NCI-H69 (cell line): ENCODE measurements at places on chromosomes 1 and 21.

- no peak for DNase-seq
Measured at GRCh38 chr1:51912881-51913280, 34.4 kb upstream of the NRDC start.

DNA sequence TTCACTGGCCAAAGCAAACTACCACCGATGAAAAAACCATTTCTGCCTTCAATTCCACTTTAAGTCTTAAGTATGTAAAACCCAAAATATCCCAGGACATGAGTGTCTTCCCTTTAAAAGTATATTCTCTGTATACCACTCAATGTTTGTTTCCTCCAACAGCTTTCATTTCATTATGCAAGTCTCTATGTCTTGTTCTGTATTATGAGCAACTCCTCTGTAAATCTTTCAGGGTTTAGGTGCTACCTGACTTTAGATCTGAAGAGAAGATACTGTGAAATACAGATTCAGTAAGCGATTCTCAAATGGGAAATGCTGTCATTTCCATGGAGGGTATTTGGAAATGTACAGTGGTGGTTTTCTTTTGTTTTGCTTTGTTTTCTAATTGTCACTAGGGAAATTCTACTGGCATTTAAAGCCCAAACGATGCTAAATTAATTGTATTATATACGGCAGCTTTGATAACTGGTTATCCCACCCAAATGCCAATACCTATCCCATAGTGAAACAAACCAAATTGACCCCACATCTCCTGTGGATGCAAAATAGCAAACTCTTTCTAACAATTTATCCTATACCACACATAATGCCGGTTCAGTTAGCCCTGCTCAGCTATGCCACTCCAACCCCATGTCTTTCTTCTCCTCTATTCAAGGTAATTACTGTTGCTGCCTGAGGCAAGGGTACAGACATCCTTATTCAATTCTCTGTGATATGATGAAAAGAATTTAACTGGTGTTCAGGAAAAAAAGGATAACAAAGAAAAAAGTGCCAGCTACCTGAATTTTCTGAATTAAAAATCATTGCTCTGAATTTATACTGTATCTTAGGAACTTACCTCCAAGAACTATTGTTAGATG, 182.8 kb downstream of the EIF4G3 start:
- DNase-seq: peak; percentile 68

DNA sequence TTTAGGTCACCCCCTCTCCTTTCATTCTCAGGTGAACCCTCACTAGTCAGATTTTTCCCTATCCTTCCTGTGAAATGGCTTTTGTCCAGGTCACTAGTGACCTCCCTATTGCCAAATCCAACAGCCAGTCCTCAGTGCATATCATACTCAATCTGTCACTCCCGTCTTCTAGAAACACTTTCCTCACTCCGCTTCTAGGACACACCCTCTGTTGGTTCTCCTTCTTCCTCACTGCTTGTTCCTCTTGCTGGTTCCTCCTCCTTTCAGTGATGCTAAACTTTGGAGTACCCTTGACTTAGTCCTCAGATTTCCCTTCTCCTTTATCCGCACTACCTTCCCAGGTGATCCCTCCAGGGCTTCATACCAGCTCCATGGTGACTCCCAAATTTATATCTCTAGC, 94.3 kb downstream of the RNF220 start:
- no peak for DNase-seq

DNA sequence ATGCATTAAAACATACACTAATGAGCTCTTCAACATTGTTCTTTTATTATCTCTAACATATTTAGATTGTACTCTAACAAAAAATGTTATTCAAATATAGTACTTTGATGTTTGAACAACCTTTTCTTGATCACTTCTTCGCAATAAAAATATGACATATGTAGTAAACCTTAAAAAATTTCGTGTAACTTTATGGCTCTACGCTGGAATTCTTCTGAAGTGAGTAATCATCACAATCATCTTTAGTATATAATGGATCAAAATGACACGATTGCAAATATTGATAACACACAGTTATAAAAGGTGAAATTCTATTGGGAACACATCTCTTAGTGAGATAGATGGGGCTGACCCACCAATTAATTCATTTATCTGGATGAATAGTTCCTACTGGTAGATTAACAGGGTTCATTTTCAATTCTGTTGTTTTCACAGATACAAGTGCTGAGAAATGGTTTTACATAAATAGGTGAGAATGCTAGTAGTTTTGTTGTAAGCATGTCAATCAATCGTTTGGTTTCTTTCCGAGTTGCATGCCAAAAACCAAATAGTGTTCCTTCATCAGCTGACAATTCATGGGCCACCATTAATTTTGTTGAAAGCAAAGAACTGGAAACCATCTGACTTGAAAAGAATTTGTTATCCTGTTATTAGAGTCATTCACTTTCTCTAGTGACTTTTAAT, 1.5 kb upstream of the ZMPSTE24 start:
- no peak for DNase-seq

DNA sequence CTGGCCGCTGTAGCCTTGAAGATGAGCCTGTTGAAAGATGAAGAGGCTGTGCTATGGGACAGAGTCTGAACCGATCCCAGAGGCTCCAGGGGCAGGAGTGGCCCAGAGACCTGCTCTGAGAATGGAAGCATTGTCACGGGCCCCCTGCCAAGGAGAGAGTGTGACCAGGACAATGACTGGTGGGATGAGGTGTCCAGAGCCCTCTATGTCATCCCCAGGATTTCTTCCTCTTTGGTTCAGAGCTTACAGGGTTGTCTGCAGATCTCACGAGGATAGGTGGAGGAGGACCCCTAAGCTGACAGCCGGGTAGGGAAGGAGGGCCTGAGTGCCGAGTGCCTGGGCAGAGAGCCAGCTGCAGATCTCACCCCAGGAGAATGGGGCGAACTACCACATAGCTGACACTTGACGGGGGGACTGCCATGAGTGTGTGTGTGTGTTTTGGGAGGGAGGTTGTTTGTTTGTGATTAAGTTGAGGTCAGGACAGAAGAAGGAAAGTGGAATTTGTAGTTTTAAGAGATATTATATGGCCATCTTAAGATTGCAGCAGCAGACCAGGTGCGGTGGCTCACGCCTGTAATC, 25.4 kb downstream of the PIK3CD start:
- no peak for DNase-seq

DNA sequence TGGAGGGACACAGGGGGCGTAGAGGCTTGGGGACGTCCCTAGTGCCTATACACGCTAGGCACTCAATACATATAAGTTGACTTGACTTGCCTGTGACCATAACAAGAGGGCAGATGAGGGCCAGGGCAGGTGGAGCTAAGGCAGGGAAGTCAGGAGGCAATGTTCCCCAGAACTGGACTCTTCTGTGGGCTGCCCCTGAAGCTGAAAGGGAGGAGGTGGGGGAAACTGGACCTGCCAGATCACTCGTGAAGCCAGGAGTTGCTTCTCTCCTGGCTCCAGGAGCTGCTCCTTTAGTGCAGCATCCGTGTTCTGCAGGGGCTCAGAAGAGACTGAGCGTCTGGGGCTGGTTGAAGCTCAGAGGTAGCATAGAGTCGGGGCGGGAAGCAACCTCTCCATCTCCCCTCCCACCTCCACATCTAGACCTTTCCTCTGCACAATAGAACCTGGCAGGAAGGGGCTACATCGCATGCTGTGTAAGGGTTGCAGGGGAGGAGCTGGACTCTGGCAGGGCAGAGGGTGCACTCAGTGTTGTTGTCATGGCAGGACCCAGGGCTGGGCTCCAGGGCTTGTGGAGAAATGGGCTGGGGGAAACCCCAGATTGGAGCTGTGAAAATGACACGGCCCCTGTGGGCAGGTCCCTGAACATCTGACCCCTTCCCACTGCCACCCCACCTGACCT, 2.9 kb upstream of the SEMA4A start:
- DNase-seq: no peak

GRCh38 chr1:189510827-189511226, 966.8 kb downstream of the BRINP3 start:
- DNase-seq: no peak

GRCh38 chr1:202376247-202376646, 27.7 kb downstream of the PPP1R12B start:
- no peak for DNase-seq

GRCh38 chr1:211732293-211732980, 57.0 kb upstream of the NEK2 start:
- DNase-seq: peak; percentile 53

DNA sequence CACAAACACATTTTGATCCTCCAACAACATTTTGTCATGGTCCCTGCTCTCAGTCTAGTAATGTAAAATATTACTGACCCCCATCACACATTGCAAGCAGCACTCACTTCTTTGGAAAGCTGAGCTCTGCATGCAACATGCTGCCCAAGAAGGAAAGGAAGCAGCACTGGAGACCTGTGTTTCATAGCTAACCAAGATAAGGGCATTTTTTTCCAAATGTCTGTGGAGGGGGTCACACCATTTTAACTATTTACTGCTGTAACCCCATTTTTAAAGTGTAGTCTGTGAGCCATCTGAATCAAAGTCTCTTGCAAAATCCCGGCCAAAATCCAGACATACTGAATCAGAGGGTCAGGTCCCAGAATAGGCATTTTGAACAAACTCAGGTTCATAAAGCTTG, 4.5 kb upstream of the RASSF5 start:
- no peak for DNase-seq

- peak; percentile 48 for DNase-seq
Measured at GRCh38 chr21:34280389-34280795, 83.4 kb upstream of the KCNE2 start.

DNA sequence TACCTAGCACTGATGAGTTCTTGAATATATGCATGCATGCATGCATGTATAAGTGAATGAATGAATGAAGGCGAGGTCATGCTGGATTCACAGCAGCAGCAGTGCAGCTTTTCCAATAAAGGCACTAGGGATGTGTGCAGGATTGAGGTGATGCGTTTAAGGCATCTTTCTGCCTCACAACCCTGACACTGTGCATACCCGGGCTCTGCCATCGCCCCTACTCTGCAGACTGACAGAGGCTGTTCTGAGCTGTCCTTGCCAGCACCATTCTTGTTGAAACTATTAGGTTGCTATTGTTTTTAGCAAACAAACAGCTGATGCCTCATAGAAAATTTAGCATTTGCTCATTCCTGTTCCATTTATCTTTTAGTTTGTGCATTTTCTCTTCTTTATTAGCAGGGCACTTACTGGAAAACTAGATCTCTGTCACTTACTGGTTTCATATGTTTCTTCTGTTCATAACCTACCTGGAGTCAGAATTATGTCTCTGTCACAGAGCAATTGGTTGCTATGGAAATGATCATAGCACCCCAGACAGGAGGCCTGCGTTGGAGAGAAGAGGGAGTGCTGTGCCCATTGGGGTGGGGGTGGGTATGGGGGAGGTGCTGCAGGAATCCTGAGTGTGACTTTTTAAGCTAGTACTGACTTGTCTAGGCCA, 79.0 kb downstream of the CD58 start:
- DNase-seq: peak; percentile 29

GRCh38 chr1:10724948-10725847, 71.2 kb downstream of the CASZ1 start:
- DNase-seq: peak; percentile 79

GRCh38 chr1:226629896-226630550, 81.5 kb downstream of the STUM start:
- no peak for DNase-seq

- no peak for DNase-seq
Measured at GRCh38 chr1:225635649-225636048, 17.3 kb downstream of the ENAH start.

DNA sequence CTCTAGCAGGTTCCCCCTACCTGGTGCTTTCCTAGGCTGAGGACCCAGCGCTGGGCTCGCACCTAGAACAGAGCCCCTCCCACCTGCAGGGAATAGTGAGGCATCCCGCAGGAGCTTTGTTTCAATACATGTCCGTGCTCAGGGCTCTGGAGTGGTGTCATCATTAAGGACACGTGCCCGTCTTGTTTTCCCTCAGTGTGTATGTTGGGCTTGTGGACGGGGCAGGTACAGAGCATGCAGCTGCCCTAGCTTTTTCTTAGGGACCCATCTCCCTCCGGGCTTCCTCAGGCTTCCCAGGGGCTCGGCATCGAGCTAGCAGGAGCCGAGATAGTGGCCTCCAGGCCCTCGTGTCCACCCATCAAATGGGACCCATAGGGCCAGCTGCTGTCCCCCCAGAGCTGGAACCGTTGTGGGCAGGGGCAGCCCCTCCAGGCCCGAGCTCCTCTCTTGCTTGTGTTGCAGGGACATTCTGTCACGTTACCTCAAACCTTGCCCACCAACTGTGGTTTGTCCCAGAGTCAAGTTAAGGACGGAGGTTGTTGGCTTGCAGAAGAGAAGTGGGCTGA, 3.9 kb downstream of the TMEM201 start:
- DNase-seq: no peak

GRCh38 chr1:178066908-178067614, 26.8 kb upstream of the RASAL2 start:
- no peak for DNase-seq

- DNase-seq: peak; percentile 40
Measured at GRCh38 chr1:167938080-167938636, 1.3 kb upstream of the MPC2 start.

GRCh38 chr1:89065079-89065868, at the start of gene GBP1:
Gene GBP1 (minus strand): TSS chr1:89065208. CDS start chr1:89063234, 1,974 bp downstream.
- DNase-seq: peak; percentile 5

DNA sequence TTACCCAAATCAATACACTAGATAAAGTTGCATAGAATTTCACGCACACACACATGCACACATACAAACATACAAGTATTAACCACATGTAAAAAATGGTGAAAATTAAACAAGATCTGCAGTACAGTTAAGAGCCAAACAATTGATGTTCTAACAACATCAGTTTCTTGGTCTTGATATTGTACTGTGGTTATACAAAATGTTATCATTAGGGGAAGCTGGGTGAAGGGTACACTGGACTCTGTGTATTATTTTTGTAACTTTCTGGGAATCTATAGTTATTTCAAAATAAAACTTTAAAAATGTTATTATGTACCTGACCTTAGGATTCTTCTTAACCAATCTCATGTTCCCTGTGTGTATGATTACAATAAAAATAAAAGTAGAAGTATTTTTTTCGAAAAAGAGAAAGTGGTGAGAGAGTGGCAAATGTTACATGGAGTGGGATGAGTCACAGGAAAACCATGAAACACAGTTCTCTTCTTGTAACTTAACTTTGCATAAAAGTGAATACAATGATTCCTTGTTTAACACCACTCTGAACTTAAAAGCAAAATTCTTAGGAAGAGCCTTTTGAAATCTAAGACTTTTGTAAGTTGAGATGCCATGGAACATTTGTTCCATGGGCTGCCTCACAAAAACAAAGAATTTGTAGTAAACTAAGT, 101.6 kb upstream of the RUNX1 start:
- no peak for DNase-seq

DNA sequence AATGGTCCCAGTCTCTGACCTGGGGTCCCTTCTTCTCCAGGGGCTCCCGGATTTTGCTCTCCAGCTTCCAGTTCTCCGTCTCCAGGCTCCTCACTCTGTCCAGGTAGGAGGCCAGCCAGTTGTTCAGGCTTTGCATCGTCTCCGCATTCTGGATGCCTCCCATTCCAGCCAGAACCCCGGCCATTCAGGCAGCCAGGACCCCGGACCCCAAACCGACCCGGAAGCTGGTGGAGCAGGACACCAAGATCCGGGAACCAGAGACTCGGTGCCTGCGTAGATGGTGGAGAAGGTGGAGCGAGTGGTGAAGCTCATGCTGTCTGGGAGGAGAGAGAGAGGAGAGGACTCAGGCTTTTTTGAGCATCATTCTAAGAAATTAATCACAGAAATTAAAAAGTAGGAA, 572.4 kb upstream of the NCAM2 start:
- DNase-seq: no peak

GRCh38 chr1:239555350-239555749, 169.0 kb downstream of the CHRM3 start:
- DNase-seq: no peak

GRCh38 chr1:116260621-116261020, 112.4 kb upstream of the ATP1A1 start:
- no peak for DNase-seq
